ENCODE measurements at places on chromosomes 2 and 18. TPM values are rescaled to one million over a fixed set of nuclear protein-coding genes. Genes with fewer than 3 reads are reported as not detected.

DNA sequence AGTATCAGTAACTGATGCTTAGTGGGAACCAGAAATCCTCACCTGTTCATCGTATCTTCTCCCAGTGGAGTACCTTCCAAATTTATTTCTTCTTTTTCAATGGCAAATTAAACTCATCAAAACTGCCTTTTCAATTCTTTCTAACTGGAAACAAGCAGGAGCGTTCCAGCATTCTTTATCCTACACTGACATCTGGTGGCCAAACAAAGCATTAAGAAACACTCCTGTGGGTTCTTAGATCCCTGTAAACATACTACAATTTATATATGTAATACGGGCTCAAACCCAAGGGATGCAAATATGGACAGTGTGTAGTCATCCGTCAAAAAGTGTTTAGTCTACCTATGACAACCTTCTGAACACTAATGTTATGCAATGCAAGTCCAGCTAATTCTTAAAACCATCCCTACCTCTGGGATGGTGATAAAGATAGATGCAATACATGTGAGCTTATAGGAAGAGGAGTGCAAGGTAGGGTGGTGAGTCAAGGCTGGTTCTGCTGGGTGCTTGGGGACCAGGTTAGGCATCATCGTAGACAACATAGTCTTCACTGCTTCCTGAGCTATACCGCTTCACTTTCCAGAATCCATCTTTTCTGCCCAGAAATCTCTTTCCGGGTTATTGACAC is 375.0 kb downstream of the CTNNA2 start:
- no peak for DNase-seq

DNA sequence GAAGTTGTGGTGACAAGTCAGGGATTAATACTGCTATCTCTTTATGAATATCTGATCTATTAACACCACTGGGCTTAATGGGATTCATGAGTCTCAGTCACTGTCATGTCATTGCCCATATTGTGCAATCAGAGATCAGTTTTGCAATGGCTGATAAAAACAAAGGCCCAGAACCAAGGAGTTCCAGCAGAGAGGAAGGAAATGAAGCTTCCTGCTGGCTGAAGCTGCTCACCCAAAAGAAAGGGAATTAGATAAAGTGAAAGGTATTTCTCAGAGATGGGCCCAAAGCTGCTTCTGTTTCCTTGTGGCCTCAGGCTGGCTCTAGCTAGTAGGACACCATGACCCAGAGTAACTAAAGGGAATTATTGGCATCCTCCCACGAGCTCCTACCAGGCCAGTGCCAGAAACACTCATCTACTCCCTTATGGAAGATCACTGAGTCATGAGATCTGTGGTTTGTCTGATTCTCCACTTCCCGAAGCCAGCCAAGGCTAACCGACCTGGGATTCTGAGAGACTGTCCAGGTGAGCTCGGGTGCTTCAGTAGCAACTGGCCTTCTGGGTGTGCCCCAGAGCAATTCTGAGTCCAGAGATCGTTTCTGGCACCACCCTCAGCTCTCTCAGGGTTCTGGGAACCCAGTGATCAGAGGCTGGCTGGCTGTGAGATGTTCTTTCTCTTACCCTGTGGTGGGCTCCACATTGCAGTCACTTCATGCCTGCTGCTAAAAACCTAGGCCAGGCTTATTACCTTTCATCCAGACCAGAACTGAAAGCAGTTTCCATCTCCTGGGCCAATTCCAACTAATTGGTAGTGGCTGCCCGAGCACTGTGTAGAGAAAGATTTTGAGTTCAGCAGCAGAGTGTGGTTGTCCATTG is 129.5 kb upstream of the PELI1 start:
- peak; percentile 48 for DNase-seq

DNA sequence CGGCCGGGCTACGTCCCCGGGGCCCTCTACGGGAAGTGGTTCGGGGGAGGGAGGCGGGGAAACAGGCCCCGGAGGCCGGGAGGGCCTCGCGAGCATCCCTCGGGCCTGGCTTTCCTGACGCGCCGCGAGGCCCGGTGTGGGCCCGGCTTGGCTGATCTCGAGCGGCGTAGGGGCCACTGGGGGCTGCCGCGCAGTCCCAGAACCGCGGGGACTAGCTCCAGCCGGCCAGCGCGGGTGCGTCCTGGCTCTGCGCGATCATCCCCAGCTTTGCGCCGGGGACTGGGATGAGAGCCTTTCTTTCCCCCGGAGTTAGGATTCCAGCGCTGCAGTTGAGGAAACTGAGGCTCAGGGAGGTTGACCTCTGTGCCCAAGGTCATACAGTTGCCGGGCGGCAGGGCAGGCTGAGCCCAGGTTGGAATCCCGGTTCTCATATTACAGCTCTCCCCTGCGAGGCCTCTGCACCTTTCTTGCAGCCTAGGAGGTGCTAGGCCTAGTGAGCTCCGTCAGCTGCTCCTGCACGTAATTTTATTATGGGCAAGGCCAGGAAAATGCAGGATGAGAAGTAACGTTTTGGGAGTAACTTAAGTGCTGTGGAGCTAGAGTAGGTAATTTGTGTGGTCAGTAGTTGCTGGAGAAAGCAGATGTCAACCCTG is 501 bp downstream of the LPIN1 start:
- DNase-seq: peak; percentile 45

MBOAT2 gene
- 36.4 TPM for total RNA-seq

- DNase-seq: no peak
Observed at GRCh38 chr2:138000009-138000408, 35.7 kb downstream of the HNMT start.

GRCh38 chr18:77754475-77755044 is 504.9 kb downstream of the GALR1 start:
- DNase-seq: no peak

GRCh38 chr18:68448736-68449135 is 266.2 kb downstream of the TMX3 start:
- no peak for DNase-seq
